ENCODE measurements at places on chromosomes 6 and 20. TPM values are rescaled to one million over a fixed set of nuclear protein-coding genes. Genes with fewer than 3 reads are reported as not detected.
A peak's percentile ranks its signal among the peaks of the same experiment; 100 is the strongest.

The LIN28B gene
- polyA plus RNA-seq: not detected

The SPEF1 gene
- 0.12 TPM for polyA plus RNA-seq

The TGIF2 gene
- 12.2 TPM for polyA plus RNA-seq

The VNN1 gene
- not detected for polyA plus RNA-seq

The CGA gene
- polyA plus RNA-seq: 0.19 TPM

The BIRC7 gene
- polyA plus RNA-seq: not detected

The PRRT1 gene
- polyA plus RNA-seq: 0.27 TPM

The C6orf118 gene
- polyA plus RNA-seq: not detected

GRCh38 chr6:28838634-28839442 is 84.9 kb downstream of the TRIM27 start:
- peak; percentile 38 for DNase-seq

DNA sequence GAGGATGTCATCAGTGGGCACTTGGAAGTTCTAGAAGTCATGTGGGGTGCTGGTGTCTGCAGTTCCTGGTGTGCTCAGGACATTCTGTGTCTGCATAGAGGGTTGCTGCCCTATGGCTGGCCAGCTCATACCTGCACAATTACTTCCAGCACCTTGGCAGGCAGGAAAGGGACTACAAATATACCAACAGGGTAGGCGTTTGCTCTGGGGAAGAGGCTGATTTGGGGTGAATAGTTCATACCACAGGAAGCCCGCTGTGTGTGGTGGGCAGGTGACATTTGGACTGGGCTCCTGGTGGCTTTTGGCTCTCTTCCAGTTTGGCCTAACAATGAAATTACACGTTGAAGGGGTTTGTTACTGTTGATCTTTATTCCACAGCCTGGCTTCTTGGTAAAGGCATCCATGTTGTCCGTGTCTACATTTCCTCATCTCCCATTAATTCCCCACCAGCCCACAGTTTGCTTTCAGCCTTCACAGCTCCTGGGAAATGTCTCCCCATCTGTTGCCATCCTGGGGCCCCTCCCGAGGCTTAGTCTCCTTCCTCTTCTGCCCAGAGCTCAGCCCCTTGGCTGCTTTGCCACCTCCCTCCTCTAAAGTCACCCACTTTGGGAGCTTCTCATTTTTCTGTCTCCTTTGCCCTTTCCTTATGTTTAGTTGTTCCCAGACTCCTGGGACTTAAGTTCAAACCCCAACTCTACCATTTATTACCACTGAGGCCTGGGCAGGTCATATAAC is 88.1 kb downstream of the RSPH3 start:
- DNase-seq: no peak

DNA sequence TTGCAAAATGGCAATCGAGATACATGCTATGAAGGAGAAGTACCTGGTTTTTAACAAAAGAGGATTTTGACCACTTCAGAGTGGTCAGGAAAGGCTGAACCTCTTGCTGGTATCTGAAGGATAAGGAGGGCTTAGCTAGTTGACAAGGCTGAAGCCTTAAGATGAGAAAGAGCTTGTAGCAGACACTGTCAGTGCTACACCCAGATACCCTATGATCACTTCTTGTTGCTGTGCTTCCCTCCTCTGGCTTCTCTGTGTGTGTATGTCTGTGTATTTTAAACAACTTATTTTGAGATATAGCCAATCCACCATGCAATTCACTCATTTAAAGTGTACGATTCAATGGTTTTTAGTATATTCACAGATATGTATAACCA is 38.9 kb upstream of the TGM2 start:
- DNase-seq: no peak

DNA sequence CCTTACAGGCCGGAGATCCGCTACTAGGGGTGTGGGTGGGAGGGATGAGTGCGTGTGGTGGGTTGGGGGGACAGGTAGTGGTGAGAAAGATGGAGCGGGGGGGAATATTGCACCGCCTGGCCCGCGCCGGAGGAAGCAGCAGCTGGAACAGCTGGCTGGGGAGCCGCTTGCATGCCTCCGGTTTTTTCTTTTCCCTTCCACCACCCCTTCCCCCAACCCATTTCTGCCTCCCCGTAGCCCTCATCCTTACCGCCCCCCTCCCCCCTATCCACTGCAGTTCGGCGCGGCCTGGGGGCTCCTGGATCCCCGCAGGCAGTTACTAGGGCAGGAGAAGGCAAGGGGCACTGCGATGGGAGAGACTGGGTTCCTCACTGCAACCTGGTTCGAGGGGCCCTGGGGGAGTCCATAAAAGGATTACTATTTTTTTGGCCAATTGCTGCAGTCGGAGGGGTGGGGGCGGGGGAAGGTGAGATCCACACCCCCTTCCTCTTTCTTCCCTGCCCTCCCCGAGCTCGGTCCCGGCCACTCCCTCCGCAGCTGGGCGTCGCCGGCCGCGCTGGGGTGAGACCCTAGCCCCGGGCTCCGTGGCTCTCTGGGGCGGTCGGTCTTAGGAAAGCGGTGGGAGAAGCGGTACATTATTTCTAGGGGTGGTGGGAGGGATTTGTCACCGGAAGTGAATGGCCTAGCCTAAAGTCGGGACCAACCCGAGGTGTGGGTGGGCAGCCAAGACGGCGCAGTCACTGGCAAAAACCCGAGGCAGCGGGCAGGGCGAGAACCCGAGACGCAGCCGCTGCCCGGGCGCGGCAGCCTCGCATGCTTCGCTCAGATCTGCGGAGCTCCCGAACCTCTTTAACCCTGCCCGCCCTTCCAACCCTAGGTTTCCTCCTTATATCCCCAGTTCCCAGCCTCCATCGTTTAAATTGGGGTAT is 824 bp upstream of the TBCC start:
- peak; percentile 83 for DNase-seq

DNA sequence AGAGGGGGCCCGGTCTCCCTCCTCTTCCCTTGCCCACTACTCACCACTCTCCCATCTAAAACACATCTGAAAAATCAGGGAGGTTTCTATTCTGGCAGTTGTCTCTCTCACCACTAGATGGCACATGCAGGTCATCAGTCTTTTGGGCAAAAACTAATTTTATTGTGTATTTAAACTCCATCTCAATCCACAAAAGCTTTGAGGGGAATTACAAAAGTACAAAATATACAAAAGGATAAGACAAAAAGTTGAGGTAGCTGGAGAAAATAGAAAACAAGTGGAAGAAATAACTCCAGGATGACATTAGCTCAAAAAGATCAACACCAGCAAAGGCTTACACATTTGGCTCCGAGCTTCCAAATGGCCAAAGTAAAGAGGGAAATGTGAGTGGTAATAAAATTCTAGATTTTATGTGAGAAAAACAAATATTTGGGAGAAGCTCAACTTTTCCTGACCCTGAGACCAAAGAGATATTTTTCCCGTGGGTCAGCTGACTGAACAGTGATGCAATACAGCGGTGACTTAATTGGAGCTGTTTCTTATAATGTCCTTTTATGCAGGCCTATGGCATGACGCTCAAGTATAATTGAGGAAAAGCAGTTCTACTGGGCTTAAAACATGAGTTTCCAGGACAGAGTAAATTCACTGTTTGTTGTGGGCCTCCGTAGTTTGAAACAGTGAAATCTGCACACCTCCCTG is 79.8 kb upstream of the CHD6 start:
- no peak for DNase-seq

DNA sequence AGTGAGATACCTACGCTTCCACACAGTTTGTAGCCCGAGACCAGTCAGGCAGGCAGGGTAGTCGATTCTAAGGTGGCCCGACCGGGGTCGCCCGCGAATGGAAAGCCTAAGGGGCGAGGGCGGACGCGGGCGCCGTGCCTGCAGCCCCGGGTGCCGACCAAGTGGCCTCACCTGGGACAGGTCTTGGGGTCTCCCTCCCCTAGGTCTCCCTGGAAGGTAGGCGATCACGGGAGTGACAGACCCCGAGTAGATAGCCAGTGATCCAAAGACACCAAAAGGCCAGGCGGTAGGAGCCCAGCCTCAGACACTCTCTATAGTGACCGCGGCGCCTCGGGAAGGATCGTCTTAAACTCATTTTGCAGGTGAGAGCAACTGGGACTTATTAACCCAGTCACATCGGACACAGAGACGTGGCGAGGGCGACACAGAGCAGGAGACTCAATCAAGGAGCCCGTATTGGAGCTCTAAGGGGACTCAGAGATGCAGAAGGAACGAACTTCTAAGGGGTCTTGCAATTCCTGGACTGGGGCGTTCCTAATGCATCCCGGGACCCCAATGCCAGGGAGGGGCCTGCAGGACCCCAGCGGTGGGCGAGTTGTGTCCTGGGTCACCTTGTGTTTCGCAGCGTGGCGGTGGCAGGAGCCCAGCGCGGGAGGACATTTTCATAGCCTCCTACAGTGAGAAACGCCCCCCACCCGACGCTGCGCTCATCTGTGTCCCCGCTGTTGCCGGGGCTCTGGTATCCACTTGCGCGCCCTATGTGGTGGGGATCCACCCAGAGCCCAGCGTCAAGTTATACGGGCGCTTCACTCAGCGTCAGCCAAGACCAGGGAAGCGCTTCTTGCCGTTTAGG is 2.1 kb upstream of the VSX1 start:
- DNase-seq: no peak

GRCh38 chr6:56223995-56224394 is 23.4 kb downstream of the COL21A1 start:
- DNase-seq: no peak

GRCh38 chr6:75107913-75108312 is 97.9 kb downstream of the COL12A1 start:
- no peak for DNase-seq

GRCh38 chr6:133512410-133513016 is 271.4 kb downstream of the EYA4 start:
- peak; percentile 13 for DNase-seq

- DNase-seq: no peak
Observed at GRCh38 chr6:44094403-44095242, 32.6 kb downstream of the MRPL14 start.

DNA sequence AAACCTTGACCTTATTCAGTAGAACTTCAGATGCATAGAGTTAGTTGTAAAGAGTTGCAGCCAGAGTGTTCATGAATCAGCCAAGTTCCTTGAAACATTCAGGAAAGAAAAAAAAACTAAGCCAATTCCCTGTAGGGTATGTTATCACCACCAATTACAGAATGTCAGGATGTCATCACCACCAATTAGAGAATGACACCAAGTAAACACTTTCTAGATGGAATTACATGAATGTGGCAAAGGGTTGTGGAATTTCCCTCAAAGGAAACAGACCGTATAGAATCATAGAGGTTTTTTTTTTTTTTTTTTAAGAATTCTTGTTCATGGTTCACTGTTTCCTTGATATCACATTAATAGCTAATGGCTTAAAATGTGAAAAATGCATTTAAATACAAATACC is 472.1 kb upstream of the RNF217 start:
- DNase-seq: no peak

- no peak for DNase-seq
Observed at GRCh38 chr6:90497411-90497810, 89.5 kb downstream of the MAP3K7 start.

DNA sequence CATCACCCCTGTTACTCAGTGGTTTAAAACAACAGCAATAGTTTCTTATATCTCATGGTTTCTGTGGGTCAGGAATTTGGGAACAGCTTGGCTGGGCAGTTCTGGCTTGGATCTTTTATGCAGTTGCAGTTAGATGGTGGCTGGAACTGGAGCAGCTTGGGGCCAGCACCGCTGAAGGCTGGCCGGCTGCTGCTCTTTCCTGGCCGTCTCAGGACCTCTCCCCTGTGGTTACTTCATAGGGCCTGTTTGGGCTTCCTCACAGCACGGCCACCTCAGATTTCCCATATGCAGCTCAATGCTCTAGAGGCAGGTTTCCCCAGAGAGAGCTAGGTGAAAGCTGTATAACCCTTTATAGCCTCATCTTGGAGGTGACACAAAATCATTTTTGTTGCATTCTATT is 15.6 kb downstream of the PKIG start:
- DNase-seq: no peak

DNA sequence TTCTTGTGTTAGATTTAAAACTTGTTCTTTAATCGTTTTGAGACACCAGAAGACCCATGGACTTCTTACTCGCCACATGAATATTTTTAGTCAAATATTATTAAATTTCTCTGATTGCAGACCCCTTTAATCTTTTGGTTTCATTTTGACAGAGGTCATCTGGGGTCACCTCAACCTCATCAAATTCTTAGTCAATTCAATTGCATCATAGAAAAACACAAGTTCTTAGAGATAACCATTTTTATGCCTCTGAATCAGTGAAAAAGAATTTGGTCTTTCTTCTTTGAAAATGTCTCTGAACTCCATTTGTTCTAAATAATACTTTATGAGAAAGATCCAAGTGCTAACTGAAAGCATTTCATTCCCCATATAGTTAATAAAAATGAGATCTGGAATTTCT is 55.2 kb upstream of the CBLN4 start:
- DNase-seq: no peak

DNA sequence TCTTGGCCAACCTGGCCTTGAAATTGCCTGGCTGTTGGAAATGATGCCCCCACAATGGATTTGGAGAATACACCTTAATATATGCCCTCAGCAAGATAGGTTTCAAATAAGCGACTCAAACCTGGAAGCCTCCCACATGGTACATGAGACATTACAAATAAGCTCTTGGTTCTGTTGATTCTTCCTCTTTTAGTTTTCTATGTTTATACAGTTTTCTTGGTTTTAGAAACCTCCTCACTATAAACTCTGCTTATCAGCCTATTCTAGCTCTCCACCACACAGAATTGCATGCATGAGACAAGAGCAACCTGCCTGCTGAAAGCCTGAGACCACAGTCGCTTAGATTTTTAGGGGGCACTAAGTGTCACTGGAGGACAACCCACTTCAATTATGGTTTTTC is 108.8 kb upstream of the PREP start:
- DNase-seq: no peak

DNA sequence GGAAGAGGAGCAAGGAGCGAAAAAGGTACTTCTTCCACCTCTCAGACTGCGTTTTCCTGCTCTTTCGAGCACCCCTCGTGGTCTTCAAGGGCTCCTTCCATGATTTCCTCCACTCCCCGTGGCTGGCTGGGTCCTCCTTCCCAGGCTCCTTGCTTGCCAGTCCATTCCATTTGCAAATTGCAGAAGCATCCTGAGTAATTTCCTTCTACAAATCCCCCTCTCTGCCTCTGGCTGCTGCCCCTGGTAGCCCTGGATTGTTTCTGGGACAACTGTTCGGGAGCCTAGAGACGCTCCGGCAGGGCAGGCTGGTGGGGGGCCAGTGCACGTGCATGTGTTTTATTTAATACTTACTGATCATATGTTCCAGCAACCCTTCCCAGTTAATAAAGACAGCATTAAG is 173.1 kb downstream of the ZMYND8 start:
- no peak for DNase-seq

DNA sequence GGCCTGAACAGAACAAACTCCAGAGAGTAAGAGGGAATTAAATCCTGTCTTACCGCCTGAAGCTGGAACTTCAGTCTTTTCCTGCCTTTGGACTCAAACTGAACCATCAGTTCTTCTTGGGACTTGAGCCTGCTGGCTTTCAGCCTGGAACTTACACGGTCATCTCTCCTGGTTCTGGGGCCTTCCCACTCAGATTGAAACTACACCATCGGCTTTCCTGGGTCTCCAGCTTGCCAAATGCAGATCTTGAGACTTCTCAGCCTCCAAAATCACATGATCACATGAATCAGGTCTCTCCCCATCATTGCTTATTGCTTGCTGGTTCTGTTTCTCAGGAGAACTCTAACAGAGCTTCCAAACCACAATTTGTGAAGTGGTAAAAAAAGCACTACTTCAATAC is 276.3 kb downstream of the KIF16B start:
- no peak for DNase-seq

All from AG04450 (cell line).